Left ventricle myocardium inferior (tissue), 1 donor: ENCODE measurements at places on chromosomes 1 and 21. TPM values are rescaled to one million over a fixed set of nuclear protein-coding genes. Genes with fewer than 3 reads are reported as not detected.

PCP4L1 gene
- total RNA-seq: not detected

SYTL1 gene
- total RNA-seq: 1.1 TPM

GNG4 gene
- 0.11 TPM for total RNA-seq

DNAJC6 gene
- total RNA-seq: 4.7 TPM

RGS18 gene
- total RNA-seq: 0.71 TPM

SYCP1 gene
- not detected for total RNA-seq

BGLAP gene
- 0.30 TPM for total RNA-seq

KIF17 gene
- 4.6 TPM for total RNA-seq

FCRLB gene
- 0.33 TPM for total RNA-seq

DNA sequence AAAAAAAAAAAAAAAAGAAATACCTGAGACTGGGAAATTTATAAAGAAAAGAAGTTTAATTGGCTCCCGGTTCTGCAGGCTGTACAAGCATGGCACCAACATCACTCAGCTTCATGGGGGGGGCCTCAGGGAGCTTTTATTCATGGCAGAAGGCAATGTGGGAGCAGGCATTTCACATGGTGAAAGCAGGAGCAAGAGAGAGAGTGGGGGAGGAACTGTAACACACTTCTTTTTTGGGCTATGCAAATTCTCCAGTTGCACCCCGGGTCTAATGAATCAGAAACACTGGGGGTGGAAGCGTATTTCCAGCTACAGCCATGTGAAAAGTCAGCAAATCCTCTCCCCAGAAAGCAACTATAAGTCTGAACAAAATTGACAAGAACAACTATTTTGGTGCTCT lies 11.8 kb upstream of the SOD1 start:
- H3K27ac ChIP-seq: no peak overlapping the region
- H3K36me3 ChIP-seq: no peaks in the 10 kb centered on the region
- no peaks in the 10 kb centered on the region for H3K27me3 ChIP-seq

DNA sequence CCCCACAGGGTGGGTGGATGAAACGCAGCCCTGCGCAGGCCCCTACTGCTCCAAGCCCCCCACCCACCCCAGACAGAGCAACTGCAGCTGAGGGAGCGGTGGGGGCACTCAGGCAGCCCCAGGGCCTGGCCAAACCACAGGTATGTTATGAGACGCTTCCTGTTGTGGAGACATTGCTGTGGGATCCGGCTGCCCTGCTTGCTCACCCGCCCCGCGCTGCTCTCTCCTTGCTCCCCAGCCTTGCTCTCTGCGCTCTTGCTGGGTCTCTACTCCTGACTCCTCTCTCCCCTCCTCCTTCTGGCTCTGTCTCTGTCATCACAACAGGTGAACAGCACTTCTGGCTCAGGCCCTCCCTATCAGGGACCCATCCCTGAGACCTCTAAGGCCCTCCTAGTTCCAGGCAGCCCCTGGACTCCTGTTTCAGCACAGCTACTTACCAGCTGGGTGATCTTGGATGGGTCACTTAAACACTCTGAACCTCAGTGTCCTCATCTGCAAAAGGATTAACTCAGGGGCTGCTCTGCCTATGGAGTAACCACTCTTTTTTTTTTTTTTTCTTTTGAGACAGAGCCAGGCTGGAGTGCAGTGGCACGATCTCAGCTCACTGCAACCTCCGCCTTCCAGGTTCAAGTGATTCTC lies 15.9 kb downstream of the COL8A2 start:
- no peaks in the 10 kb centered on the region for H3K4me1 ChIP-seq
- no peak overlapping the region for H3K4me3 ChIP-seq
- H3K36me3 ChIP-seq: no peaks in the 10 kb centered on the region
- no peak overlapping the region for H3K27ac ChIP-seq

DNA sequence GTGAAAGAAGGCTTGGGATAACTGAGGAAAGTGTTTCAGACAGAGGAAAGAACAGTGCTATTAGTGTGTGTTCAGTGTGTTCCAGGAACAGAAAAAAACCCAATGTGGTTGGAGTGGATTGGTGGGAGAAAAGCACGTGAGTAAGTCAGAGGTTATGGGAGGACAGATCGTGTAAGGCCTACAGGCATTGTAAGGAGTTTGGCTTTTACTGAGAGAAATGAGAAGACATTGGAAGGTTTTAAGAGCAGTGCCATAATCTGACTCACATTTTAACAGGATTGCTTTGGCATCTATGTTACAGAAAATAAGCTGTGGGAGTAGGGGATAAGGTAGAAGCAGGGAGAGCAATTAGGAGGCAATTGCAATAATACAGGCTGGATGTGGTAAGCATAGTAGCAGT lies 4.8 kb downstream of the ARPC5 start:
- no peak for DNase-seq
- H3K4me1 ChIP-seq: peaks cover 94% of the 10 kb centered on the region
- peaks cover 43% of the 10 kb centered on the region for H3K36me3 ChIP-seq

DNA sequence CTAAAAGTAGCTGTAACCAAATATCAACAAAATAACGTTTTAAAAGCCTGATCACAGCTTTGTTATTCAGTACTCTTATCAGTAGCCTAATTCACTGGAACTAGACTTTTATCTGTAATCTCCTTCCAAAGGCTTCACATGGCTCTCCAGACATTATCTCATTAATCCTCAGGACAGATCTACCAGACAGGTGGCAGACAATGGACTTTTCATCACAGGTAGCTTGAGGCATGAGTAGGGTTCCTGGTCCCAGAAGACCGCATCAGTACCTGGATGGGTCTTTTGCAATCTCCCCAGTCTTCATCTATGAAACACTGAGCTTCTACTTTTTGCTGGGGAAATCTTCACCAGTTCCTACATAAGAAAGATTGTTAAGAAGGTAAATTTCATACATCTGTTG lies 132.2 kb upstream of the FOXD3 start:
- no peak for DNase-seq
- no peaks in the 10 kb centered on the region for H3K36me3 ChIP-seq
- H3K4me3 ChIP-seq: no peak overlapping the region
- H3K27ac ChIP-seq: no peak overlapping the region
- H3K27me3 ChIP-seq: peaks cover 43% of the 10 kb centered on the region

- H3K4me3 ChIP-seq: no peak overlapping the region
- H3K27ac ChIP-seq: no peak overlapping the region
- H3K36me3 ChIP-seq: peaks cover 37% of the 10 kb centered on the region
- H3K4me1 ChIP-seq: peaks cover 13% of the 10 kb centered on the region
- no peaks in the 10 kb centered on the region for H3K27me3 ChIP-seq
- no peak for DNase-seq
These were observed 80.7 kb downstream of the UBE4B start for GRCh38 chr1:10113501-10113900.

- H3K4me3 ChIP-seq: no peak overlapping the region
- no peaks in the 10 kb centered on the region for H3K36me3 ChIP-seq
- H3K27me3 ChIP-seq: no peaks in the 10 kb centered on the region
- peaks cover 22% of the 10 kb centered on the region for H3K4me1 ChIP-seq
- H3K27ac ChIP-seq: no peak overlapping the region
These were observed 123.5 kb downstream of the PTPN14 start for GRCh38 chr1:214427871-214428277.

- H3K4me1 ChIP-seq: no peaks in the 10 kb centered on the region
- H3K27ac ChIP-seq: no peak overlapping the region
- no peak for DNase-seq
- no peaks in the 10 kb centered on the region for H3K36me3 ChIP-seq
- no peak overlapping the region for H3K4me3 ChIP-seq
These were observed 315.0 kb downstream of the PTPRU start for GRCh38 chr1:29551123-29551936.

DNA sequence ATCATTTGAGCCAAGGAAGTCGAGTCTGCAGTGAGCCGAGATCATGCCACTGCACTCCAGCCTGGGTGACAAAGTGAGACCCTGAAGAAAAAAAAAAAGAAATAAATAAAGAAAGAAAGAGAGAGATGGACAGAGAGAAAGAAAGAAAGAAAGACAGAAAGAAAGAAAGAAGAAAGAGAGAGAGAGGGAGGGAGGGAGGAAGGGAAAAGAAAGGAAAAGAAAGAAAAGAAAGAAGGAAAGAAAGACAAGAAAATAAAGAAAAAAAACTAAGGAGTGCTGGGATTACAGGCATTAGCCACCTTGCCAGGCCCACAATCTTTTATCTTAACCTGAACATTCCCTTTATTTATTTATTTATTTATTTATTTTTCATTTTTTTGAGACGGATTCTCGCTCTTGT lies 51.7 kb upstream of the SOD1 start:
- no peaks in the 10 kb centered on the region for H3K4me1 ChIP-seq
- H3K27ac ChIP-seq: no peak overlapping the region
- no peak for DNase-seq
- H3K27me3 ChIP-seq: peaks cover 12% of the 10 kb centered on the region

GRCh38 chr1:94701796-94702441 lies 118.2 kb upstream of the SLC44A3 start:
- H3K27ac ChIP-seq: no peak overlapping the region
- no peaks in the 10 kb centered on the region for H3K4me1 ChIP-seq
- no peaks in the 10 kb centered on the region for H3K27me3 ChIP-seq
- no peaks in the 10 kb centered on the region for H3K36me3 ChIP-seq

DNA sequence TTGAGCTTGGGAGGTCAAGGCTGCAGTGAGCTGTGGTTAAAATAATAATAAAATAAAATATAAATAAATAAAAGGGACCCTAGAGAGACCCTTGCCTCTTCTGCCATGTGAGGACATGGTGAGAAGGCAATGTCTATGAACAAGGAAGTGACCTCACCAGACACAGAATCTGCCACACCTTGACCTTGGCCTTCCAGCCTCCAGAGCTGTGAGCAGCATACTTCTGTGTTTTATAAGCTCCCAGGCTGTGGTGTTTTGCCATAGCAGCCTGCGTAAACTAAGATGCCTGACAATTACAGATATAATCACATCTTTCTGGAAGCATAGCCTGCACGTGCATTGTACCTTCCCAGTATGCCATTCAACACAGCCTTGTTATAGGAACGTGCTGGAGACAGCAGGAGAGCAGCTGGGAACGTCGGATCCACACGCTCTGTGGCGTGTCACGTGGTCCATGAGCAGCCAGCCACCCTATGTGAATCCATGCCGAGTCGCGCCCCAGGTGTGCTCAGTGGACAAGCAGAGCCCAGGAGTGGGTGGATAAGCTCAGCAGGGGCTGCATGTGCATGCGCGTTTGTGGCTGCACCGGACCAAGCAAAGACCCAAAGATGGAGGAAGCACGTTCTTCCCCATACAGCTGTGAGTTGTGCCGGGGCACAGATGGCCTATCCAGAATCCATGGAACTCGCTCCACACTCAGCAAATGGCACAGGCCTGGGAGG lies 17.8 kb downstream of the WNT9A start:
- no peak overlapping the region for H3K27ac ChIP-seq
- no peaks in the 10 kb centered on the region for H3K4me1 ChIP-seq
- no peak for DNase-seq
- no peak overlapping the region for H3K4me3 ChIP-seq

DNA sequence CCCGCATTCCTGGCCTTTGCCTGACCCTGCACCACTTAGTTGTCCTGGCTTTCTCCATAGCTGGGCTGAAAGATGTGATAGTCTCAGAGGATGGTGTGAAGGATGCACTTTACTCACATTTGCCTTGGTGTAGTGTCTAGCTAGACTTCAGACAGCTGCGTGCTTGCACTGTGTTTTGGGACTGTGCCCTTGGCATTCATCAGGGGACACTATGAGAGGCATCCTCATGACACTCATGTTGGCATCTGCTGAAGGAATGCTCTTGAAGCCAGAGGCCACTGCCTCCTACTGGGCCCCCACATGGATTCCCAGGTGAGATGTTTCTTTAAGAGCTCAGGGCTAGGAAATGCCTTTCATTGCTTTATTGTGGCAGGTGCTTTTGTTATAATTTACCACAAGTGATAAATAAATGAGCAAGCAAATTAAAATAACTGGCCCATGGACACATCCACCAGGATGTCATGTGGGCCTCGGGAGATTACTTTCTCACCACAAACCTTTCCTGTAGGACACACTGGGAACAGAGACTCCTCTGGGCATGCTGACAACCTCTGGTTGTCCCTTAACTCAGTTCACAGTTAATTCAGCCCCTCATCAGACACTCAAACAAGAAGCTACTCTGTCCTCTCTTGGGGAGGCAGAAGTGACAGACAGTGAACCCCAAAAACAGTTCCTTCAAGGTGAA lies 99.4 kb upstream of the SPATA6 start:
- no peaks in the 10 kb centered on the region for H3K36me3 ChIP-seq
- H3K27me3 ChIP-seq: peaks cover 32% of the 10 kb centered on the region
- no peaks in the 10 kb centered on the region for H3K4me1 ChIP-seq

DNA sequence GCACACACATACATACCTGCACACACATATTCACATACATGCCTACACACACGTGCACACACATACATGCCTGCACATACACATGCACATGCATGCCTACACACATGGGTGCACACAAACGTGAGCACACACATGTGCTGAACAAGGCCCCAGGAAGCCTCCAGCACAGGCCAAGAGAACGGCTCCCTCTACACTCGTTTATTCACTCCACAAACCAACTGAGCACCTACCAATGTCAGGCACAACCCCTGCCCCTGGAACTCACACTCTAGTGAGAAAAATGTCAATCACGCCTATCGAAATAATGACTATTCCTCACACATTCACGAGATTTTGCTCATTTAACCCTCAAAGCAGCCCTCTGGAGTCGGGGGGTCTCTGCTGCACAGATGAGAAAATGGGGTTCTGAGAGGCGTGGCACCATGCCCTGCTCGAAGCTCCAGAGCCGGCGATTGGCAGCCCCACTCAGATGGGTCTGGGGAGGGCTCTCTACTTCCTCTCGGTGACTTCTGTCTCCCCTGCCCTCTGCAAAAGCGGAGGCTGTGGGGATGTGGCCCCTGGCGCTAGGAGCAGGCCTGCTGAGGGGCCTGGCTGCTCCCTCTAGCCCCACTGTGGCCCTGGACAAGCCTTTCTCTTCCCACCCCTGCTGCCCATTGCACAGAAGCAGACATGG lies 90.2 kb upstream of the RUNX3 start:
- H3K4me1 ChIP-seq: peaks cover 15% of the 10 kb centered on the region
- H3K4me3 ChIP-seq: no peak overlapping the region
- H3K36me3 ChIP-seq: no peaks in the 10 kb centered on the region
- H3K27me3 ChIP-seq: peaks cover 41% of the 10 kb centered on the region
- no peak overlapping the region for H3K27ac ChIP-seq

DNA sequence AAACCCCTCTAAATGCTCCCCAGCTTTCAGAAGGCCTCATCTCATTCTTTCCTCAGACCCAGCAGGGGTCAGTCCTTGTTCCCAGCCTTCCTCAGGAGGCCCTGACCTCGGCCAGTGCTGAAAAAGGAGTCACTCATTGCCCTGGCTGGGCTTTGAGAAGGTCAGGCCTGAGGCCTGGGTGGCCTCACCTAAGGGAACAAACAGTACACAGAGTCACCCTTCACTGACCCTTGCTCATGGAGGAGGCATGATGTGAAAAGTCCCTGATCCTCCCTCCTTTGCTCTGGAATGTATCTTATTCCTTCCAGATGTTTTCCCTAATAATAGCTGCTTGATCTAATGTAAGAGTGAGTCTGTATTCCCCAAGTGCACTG lies 117.7 kb upstream of the SLC44A3 start:
- H3K27ac ChIP-seq: no peak overlapping the region
- H3K4me1 ChIP-seq: no peaks in the 10 kb centered on the region
- no peaks in the 10 kb centered on the region for H3K36me3 ChIP-seq
- no peak overlapping the region for H3K4me3 ChIP-seq
- no peaks in the 10 kb centered on the region for H3K27me3 ChIP-seq

DNA sequence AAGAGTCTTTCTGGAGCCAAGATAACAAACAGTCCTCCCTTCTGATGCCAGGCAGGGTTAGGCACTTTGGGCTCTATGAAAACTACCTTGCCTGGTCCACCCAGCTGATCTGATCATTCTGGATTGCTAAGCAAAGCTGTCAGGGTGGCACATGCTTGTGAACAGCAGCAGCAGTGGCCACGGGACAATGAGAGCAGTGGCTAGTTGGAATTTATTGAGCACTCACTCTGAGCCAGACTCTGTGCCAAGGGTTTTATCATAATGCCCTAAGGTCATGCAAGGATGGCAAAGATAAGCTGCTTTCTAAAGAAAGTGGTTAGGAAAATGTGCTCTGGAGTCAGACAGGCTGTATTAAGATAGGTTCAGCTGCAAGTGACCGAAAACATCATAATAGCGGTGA lies 390.4 kb upstream of the VAMP3 start:
- peaks cover 31% of the 10 kb centered on the region for H3K4me1 ChIP-seq
- no peak overlapping the region for H3K27ac ChIP-seq
- no peak overlapping the region for H3K4me3 ChIP-seq
- H3K27me3 ChIP-seq: no peaks in the 10 kb centered on the region
- DNase-seq: peak; percentile 10
